NCI-H1092 treated with DMSO at 0.1 percent for 48 hours (cell line): ENCODE measurements at places on chromosomes 13 and 19.
A peak's percentile ranks its signal among the peaks of the same experiment; 100 is the strongest.

DNA sequence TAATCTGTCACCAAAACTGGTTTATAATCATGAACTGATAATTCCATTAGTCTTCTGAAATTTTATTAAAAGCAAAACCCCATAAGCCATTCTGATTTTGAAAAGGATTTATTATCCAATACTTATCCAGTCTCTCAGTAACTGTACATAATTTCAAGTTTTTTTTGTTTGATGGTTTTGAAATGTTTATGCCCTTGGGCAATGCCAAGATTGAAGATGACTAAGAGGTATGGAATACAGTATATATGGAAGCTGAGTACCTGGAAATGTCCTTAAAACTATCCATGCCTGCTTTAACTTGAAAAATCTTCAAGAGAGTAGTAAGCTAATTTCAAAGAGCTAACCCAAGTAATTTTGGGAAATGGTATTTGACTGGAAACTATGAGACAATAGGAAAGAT is 1.8 kb upstream of the NEK5 start:
- DNase-seq, result no peak

- DNase-seq, result no peak
Measured at GRCh38 chr19:18586306-18586705, 2.3 kb upstream of the REX1BD start.

DNA sequence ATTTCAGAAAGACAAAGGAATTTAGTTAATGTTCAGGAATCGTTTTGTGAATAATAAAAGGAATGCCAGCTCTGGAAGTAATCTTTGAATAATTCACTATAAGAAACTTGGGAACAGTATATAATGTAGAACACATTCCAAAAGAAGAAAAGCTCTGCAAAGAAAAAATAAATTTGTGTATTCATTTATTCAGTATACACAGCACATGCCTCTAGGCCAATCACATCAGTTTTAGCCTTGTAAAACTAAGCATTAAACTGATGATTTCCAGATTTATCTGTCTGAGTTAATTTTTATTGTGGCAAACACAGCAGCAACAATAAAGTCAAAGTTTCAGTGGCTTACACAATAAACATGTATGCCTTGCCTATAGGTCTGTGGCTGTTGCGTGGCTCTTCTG is 5.7 kb upstream of the RXFP2 start:
- no peak for DNase-seq

DNA sequence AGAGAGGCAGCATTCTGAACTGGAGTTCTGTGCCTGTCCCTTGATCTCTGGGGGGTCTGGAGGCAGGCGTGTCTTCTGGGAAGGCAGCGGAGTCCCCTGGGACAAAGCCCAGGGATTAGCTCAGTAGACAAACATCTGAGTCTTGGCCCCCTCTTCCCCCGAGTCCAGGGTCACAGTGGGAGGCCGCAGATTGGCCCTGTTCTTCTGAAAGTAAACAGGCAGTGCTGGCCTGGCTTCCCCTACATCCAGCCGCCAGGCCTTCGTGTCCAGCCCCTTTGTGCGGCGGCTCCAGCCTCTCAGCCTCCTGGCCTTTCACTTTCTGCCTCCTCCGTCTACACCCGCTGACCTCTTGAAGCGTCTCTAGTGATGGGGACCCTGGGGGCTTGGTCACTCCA is 989 bp downstream of the NFILZ start:
- DNase-seq, result no peak

DNA sequence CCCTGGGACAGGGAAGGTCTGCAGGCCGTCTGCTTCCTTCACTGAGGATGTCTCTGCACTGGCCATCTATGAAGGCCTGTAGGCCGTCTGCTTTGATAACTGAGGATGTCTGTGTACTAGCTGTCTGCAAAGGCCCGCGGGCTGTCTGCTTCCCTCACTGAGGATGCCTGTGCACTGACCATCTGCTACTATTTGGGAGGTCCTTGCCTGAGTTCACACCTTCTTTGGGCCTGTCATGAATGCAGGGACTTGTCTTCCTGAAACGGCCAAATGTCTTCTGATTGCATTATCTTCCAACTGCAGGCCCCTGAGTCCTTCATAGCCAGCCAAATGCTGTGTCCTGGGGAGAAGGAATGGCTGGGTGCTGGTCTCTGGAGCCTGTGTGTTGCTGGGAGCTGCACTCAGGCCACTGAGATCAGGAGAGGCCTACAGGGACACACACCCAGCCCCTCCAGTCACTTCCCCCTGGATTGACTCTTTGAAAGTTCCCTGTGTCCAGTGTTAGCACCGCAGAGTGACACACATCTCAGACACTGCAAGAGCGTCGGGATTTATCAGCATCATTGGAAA is 72.9 kb downstream of the TEX29 start:
- no peak for DNase-seq

- no peak for DNase-seq
Measured at GRCh38 chr19:17200408-17201079, 14.6 kb upstream of the USE1 start.

DNA sequence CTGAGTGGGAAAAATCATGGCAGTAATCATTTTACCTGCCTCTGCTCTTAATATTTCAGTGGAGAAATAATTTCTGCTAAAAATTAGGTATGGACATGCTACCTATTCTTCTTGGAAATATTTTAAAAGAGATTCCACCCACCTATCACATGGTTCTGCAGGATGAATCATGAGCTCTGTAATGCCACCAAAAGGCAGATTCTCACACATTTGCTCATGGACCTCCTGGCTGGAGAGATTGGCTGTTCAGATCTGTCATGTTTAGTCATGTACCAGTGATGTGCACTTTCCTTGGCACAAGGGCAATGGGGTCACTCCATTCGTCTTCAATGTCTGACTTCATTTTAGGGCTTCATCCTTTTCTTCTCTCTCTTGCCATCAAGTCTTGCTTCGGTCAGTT is 101.8 kb upstream of the MBNL2 start:
- DNase-seq, result no peak

GRCh38 chr13:80823472-80823871 is 482.5 kb upstream of the SPRY2 start:
- DNase-seq, result no peak

DNA sequence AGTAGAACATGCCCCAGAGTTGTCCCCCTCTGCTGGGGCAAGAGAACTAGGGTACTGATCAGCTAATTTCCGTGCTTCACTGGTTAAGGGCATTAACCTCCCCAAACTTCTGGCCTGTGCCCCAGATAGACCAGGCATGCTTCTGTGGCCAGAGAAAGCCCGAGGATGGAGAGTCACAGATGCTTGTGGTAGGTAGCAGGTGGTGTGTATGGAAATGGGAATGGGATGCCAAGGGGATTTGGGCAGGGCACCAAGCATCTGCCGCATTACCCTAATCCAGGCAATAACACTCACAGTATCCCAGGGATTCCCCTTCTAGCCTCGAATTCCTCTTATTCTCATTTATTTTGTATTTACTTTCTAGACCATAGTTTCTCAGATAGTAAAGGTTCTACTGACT is 124.8 kb upstream of the KLF12 start:
- no peak for DNase-seq

GRCh38 chr13:96822895-96823294 is 171.4 kb downstream of the OXGR1 start:
- DNase-seq, result peak; percentile 38

- DNase-seq, result no peak
Measured at GRCh38 chr19:3723883-3724282, 15.7 kb downstream of the TJP3 start.

GRCh38 chr13:27296496-27296895 is 25.9 kb downstream of the RASL11A start:
- DNase-seq, result no peak

DNA sequence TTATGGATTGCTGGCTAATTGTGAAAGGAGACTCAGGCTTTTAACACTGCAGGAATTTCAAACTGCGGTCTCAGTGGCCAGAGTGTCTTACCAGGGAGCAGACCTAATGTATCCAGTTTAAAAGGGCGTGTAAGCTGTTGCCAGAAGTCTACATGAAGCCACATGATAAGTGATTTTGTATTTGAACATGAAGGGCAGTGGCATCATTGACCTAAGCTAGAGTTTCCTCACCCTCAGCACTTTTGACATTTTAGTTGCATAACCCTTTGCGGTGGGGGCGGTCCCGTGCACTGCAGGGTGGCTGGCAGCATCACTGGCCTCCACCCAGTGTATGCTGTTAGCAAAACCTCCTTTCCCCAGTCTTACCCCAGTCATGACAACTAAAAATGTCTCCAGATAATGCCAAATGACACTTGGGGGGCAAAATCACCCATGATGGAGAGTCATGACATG is 23.7 kb upstream of the GPR18 start:
- no peak for DNase-seq

DNA sequence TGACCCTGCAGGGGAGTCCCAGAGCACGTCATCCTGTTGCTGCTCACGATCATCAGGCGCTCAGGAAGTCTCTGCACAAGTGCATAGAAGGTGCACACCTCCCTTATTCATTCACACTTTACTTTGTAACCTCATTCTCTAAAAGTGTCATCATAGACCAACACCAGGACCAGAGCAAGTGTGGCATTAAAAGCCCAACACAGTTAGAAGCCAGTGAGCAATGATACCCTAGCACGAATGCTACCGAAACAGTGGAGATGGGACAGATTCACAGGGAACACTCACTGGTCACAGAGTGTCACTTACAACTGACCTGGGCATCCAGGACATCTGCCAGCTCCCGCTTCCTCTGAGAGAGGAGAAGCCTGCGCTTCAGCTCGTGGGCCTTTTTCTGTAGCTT is 17.0 kb downstream of the HAUS8 start:
- no peak for DNase-seq
